ENCODE measurements at places on chromosomes 4 and X. TPM values are rescaled to one million over a fixed set of nuclear protein-coding genes. Genes with fewer than 3 reads are reported as not detected.

The FAM9C gene
- total RNA-seq = not detected

The RAPGEF2 gene
- total RNA-seq = 34.3 TPM

The HSD17B13 gene
- 0.22 TPM for total RNA-seq

The PRSS12 gene
- total RNA-seq = not detected

The MYL5 gene
- 17.1 TPM for total RNA-seq

The DMP1 gene
- not detected for total RNA-seq

The SSX2 gene
- total RNA-seq = not detected

The PLCXD1 gene
- total RNA-seq = 28.5 TPM

The CXCL6 gene
- total RNA-seq = not detected

The DDX53 gene
- not detected for total RNA-seq

The RHOH gene
- total RNA-seq = 148 TPM

The S100P gene
- total RNA-seq = 1.0 TPM
